ENCODE measurements at places on chromosomes 12 and 14.

GRCh38 chr14:89296281-89296745 lies 120.7 kb downstream of the FOXN3 start:
- no peak for DNase-seq

GRCh38 chr14:93960108-93960475 lies 16.3 kb downstream of the ASB2 start:
- DNase-seq, result no peak

GRCh38 chr12:11753150-11753499 lies 103.7 kb downstream of the ETV6 start:
- DNase-seq, result no peak

- DNase-seq, result no peak
Observed at GRCh38 chr12:30531731-30532678, 163.7 kb downstream of the IPO8 start.

DNA sequence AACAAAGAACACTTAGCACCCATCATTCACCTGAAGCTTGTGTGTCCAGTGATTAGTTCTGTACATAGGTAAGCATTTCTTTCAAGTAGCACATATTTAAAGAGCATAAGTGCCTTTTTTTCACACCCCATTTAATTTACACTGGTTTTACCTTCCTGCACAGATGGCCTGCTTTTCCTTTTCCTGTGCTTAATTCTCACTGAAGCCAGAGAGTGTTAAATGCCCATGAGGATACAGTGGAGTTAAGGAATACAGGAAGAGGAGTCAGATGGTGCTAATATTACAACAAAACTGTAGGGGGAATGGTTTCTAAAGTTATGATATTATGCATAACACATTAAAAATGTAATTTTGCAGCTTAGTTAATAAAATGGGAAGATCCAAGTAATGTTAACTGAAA lies 31.0 kb upstream of the SLC38A1 start:
- DNase-seq, result no peak

DNA sequence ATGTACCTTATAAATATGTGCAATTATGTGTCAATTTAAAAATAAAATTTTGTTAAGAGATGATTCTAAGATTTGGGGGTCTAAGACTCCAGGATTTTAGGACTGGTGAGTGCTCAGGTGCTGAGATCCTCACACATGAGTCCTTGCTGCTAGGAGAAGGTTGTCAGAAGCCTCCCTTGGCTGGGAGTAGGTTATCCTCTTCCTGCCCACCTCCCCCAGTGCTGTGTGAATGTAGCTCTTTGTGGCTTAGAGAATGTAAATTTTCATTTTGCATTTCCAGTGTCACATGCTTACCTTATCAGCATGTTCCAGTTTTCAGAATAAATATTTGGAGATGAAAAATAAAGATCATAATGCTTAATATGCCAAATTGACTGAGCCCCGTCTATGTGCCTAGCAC lies 114.2 kb upstream of the MDM1 start:
- DNase-seq, result no peak

DNA sequence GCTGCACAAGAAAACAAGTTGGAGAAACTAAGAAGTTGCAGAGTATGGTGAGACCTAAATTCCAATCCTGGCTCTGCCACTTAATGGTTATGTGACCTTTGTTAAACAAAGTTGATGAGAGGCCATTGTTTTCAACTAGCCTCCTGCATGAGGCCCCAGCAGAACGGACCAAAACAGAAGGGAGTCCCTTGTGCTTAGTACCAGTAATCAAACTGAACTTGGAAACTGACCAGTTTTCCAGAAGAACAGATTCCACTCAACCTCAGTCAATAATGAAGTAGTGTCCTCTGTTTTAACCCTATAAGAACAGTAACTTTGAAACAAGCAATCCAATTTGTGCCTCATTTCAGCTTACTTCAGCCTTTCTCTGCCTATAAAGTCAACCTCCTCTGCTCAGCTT lies 69.9 kb downstream of the C12orf56 start:
- no peak for DNase-seq

DNA sequence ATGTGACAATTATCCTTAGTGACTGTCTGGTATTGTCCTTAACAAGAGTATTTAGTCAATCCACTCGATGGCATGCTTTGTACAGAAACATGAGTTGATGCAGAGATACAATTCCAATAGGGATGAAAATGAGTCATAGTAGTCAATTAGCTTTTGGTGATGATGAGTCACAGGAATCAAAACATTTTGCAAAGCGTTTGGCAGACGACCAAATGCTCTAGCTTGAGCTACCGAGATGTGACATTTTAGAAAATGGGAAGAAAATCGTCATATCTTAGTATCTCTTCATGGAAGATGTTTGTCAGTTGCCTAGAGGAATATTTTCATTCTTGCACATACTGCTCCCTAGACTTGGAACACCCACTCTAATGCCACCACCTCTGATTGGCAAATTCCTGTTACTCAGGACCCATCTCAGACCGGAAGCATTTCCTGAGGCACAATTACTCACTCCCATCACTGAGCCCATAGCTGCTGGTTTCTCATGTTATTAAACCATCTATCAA lies 95.0 kb downstream of the LMNTD1 start:
- DNase-seq, result no peak

GRCh38 chr12:92513231-92513730 lies 189.5 kb upstream of the PLEKHG7 start:
- no peak for DNase-seq

- DNase-seq, result no peak
Observed at GRCh38 chr12:92563819-92564218, 139.0 kb upstream of the PLEKHG7 start.

DNA sequence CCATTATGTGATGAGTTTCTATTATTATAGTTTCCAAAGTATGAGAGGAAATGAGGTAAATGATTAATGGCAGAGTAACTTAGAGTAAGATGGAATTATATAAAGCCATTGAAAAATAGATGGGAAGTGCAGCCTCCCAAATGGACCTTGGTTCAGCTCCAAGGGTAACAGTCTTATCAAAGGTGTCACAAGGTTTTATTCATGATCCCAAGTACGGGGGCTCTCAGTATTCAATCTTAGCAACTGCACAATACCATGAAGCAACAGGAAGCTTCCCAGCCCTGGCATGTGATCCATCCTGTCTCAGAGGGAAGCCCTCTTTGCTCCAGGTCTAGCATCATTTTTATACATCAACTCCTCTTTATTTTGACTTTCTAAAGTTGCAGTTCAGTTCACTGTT lies 948.2 kb downstream of the GALC start:
- DNase-seq, result no peak

DNA sequence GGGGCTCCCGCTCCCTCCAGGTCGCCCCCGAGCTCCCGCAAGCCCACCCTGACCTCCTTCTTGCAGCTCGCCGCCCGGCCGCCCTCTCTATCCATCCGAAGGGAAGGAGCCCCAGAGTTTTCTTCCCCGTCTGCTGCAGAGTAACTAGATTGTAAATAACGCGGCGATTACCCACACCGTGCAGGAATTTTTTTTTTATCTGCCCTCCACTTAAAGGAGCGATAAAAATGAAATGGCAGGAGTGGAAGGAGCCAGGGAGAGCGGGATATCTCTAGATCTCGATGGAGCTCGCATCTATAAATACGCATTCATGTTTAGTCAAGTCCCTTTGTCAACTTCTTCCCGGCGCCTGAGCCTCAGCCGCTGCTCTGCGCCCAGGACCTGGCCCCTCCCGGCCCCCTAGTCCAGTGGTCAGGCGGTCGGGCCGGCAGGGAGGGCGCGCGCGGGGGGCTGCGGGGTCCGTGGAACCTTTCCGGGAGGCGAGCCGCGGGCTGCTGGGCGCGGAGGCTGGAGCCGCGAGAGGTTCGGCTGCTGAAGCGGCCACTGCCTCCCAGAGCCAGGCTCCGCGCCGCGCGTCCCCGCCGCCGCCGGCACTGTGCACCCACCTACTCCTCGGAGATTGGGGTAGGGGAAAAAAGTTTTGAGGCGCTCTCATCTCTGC lies 386.0 kb downstream of the BCAT1 start:
- DNase-seq, result peak; percentile 66

DNA sequence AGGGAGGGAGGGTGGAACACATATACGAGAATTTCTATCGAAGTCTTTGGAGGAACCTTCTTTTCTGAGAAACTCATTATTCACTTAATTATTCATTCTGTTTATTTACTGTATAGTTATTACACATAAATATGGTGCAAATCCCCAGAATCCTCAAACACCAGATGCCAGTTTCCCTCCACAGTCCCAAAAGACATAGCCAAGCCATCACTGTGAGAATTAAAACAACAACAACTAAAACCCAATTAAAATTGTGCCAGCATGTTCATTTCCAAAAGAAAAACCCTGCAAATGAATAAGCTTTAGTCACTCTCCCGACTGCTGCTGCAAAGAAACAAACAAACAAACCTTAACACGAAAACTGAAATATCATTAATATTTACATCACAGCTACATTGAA lies 173.5 kb downstream of the EFCAB11 start:
- no peak for DNase-seq

GRCh38 chr12:103503546-103504480 lies 8.0 kb upstream of the C12orf42 start:
- DNase-seq, result no peak

DNA sequence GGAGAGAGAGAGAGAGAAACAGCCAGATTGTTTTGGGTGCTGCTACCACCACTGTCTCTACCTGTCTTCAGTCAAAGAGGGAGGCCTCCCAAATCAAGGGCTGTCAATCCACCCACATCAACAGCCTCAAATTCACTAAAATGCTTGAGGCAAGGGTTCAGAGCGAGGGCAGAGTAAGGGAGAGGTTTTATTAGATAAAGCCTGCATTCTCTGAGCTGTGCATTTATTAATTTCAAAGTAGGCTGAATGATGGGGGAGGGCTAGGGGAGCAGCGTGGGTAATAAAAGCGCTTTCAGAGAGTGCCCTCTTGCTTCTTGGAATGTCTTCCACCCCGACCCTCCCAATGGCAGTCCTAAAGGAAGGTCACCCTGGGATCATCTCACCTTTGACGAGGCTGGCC lies 636.5 kb upstream of the TBX3 start:
- DNase-seq, result no peak

GRCh38 chr12:6020930-6021329 lies 75.9 kb upstream of the ANO2 start:
- no peak for DNase-seq

- DNase-seq, result no peak
Observed at GRCh38 chr12:56188778-56189098, 545 bp downstream of the SMARCC2 start.

DNA sequence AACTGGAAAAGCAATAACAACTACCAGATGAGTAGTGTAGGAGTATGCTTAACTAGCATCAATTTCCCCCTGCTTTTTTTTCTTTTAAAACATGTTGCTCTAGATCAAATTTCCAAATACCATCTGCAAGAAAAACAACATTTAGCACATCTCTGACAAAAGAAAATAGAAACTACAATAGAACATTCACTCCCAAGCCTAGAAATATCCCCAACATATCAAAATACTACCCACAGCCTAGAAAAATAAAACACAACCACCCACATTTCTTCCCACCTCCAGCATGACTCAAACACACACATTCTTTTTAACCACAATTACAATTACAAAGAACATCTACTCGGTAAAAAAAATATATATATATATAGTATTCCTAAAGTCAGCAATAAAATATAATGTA lies 120.0 kb downstream of the PPFIA2 start:
- DNase-seq, result no peak

DNA sequence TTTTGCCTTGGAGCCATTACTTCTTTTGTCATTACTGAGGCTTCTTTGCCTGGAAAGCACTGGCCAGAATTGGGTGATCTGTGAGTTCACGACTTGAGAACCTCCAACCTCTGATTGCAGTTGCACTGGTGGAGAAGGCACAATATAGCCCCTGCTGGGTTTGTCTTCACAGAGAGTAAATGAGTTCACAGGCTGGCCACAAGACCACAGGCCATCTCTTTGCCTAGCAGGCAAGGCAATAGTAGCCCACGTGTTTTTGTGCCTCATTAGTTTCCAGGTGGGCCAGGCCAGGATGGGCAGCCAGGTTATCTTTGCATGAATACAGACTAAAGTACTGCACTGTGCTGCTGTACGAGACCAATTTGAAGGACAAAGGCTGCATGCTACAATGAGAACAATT lies 468.8 kb downstream of the NRXN3 start:
- no peak for DNase-seq

DNA sequence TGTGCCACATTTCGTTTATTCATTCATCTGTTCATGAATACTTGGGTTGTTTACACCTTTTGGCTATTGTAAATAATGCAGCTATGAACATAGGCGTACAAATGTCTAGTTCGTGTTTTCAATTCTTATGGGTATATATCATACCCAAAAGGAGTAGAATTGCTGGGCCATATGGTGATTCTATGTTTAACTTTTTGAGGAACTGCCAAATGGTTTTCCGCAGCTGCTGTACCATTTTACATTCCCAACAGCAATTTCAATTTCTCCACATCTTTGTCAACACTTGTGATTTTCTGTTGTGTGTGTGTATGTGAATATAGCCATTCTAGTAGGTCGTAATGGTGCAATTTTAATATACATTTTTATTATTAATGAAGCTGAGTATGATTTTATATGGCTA lies 326.2 kb downstream of the ETNK1 start:
- DNase-seq, result no peak

DNA sequence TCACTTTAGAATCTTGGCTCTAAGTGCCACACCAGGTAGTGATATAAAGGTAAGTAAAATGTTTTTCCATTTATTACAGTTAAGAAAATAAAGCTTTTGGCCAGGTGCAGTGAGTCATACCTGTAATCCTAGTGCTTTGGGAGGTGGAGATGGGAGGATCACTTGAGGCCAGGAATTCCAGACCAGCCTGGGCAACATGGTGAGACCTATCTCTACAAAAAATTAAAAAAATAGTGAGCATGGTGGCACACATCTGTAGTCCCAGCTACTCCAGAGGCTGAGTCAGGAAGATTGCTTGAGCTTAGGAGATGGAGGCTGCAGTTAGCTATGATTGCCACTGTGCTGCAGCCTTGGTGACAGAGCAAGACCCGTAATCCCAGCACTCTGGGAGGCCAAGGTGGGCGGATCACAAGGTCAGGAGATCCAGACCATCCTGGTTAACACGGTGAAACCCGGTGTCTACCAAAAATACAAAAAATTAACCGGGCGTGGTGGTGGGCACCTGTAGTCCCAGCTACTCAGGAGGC lies 5.0 kb downstream of the FANCM start:
- DNase-seq, result no peak

DNA sequence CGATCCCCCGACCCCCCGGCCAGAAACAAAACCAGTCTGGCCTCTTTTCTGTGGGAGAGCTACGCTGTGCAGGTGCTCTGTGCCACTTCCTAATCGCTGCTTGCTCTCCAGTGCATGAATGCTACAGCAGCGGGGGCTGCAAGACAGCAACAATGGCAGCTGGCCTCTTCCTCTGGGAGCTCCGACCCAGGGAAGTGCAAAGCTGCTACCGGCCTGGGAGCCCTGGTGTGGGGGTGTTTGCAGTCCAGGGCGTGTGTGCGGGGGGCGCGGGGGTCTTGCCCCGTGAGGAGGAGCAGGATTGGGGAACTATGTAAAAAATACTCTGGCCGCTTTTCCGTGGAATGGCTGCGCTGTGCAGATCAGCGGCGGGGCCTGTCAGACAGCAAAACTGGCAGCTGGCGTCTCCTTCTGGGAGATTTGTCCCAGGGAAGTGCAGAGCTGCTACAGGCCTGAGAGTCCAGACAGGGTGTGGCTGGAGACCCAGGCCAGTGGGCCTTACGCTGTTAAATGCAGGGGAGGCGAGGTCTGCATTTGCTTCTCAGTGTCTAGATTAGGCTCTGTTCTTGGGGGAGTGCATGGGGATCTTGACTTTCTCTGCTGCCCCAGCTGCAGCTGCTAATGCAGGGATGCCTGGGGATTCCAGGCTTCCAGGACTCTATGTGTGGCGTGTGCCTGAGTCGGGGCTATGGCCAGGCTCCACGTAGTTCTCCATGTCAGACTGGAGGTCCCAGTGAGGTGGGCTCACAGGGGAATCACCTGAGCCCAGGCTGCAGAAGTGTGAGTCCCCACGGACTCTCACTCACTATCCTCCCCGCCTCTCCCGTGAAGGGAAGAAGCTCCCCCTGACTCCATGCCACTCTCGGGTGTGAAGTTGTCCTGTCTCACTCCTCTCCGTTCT lies 344.5 kb downstream of the AEBP2 start:
- no peak for DNase-seq

Data from right hindlimb (tissue), 1 donor.